ENCODE measurements at places on chromosomes 5 and 9.

DNA sequence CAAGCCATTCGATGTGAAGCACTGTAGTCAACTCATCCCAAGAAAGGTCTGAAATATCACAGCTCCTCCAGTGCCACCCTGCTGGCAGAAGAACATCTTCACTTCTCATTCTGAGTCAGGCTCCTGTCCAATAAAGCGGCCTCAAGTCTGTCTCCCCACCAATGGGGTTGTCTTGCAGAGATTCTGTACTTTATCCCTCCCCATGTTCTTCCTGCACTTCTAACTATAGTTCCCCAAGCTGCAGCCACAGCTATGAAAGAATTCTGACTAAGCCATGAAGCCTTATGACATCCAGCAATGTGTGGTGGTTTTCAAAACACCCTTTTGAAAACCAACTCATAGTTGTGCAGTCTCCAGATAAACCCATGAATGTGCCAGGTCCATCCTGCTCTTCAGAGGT, 6.8 kb downstream of the MACROH2A1 start:
- DNase-seq: no peak

DNA sequence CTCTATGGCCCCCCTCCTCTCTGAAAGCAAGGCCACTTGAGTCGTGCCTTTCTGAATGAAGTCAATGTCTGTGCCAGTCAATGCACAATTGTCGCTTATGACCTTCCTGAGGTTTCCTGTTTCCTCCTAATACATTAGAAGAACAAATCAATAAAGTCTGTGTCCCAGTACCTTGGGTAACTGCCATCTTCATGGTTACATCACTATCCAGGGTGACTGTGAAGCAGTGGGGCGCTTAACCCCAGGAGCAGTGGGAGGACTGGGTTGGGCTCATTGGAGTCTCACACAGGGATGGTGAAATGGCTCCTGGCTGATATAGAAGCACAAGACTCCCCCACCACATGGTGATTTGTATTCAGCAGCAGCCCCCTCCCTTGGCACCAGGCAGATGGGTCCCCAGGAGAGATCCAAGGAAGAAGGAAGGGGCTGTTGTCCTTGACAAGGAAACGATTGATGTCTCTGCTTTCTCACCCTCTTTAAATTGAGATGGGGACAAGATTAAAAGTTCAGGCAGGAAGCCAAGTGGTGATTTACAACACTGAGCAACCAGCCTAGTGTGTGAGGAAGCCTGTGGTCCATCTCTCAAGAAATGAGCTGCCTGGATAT, 261.9 kb upstream of the ZNF462 start:
- DNase-seq: no peak

GRCh38 chr5:61582205-61582820, 250.3 kb downstream of the ZSWIM6 start:
- no peak for DNase-seq

GRCh38 chr5:149228618-149229297, 42.9 kb upstream of the AFAP1L1 start:
- no peak for DNase-seq

DNA sequence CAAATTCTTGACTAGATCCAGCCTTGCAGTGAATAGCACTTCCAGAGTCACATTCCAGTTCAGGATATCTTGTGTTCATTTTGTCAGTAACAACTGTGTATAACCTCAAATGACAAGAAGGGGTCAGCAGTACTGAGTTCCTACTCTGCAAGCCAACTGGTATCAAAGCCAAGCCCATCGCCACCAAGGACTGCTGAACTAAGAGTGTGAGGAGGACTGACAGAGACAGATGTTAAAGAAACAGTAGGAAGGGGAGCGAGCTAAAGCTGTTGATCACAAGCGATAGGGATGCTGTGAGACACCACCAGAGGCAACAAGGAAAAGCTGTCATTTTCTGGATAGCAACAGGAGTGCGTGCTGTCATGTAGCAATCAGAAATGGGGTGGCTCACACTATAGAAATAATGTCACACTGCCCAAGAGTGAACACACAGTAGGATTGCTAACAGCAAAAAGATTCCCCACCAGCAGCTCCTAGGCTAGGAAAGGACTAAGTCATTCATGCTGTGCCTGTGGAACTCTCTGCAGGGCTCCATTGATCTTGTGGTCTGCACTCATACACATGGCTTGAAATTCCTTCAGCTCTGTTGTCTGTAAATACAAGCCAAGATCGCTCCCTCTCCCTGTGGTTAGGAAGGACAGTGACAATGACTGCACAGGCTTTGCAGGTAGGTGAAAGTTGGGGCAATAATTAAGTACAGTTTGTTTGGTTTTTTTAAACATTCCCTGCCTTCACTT, 658.6 kb downstream of the NR2F1-AS1 start:
- DNase-seq: no peak

DNA sequence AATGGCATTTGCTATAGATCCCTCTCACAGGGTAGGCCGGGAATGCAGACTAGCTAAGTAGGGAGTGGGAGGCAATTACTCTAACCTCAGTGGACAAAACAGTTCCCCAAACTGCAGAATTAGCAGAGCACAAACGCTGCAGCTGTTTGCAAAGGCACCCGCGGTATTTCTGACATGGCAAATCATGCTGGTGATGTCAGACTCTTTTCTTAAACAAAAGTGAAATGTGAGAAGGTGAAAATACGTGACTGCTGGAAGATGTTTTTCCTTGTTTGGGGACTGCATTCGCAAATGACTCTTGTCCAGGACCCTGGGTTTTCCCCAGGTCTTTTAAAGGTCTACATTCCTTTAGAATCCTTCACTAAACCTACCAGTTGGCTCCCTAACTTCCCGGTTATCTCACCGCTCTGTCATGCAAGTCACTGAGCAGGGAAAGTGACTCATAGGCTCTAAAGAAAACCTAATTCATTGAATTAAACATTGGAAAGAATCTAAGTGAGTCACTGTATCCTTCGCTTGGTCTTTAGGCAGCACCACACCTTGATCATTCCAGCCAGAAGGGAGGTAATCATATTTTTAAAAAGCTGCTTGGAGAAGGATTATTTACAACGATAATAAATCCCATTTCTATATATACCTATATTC, 91.5 kb upstream of the DNAH5 start:
- no peak for DNase-seq

DNA sequence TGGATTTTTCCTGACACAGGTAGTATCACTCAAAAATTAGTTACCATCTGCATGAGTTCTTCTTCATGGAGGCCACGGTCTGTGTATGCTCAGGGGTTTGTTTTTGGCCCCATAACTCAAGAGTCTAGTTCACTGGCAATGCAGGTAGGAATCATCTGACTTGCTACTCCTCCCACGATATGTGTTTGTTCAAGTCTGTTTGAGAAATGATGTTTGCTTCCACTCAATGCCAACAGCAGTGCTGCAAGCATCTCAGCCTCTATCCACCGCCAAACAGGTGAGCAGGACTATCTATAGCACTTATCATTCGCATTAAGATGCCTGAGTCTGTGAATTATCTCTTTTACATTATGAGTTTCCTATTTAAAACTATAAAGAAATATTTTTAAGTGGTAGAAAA, 264.8 kb upstream of the PTGER4 start:
- no peak for DNase-seq

DNA sequence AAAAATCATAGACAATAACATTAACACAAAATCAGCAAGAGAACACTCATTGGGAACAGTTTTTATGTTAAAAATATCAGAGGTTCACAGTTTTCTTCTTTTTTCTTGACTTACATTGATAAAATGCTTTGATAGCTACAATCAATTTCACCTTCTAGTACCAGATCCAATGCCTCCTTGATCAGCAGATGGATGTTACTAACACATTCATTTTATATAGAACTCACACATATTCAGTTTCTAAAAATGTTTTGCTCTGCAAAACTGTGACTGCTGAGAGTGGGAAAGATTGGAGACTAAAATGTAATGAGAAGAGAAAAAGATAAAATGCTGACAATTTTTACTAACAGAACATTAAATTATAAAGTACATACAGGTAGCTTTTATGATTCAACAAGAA, 143.1 kb downstream of the TTC39B start:
- DNase-seq: no peak

- no peak for DNase-seq
Measured at GRCh38 chr9:68978066-68978465, 35.8 kb downstream of the PRKACG start.

Measured in cortex of kidney (tissue), 1 donor.